ENCODE measurements at places on chromosomes 4 and X.

DNA sequence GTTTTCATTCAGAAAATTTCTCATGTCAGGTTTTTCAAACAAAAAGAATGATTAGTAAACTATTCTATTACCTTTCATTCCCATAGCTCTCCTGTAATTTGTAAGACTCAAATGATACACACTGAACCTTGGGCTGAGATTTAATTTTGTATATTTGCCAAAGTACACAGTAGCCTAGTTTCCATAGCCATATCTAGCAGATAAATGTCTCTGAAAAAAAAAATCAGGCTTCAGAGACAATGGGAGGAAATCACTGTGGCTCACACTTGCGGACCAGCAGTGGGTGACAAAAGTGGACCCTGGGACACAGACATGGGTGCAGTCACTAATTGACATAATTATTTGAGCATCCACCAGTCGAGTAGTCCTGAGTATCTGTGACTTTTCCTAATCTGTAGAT lies 46.6 kb downstream of the MAOA start:
- no peak for DNase-seq

DNA sequence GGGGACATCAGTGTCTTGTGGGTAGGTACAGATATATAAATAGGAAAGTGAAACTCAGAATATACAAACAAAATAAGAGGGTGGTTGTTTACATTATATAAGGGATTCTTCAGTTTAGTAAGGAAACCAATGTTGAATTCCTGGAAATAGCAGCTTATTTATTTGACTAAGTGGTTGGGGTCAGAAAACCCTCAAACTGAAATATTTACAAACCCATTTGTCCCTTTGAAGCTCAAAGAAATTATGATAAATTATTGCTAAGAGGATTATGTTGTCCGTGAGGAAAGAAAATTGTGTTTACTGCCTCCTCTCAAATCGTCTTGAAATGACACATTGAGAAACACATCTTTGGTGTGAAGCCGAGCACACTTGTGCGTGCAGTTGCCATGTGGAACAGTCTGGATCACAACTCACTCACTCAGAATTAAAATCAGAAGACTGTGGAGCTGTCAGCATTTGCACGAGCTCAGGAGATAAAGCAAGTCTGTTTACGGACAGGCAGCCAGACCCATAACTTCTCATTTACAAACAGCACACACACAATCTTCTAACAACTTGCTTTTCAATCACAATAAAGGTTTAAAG lies 46.8 kb upstream of the SETD7 start:
- no peak for DNase-seq

DNA sequence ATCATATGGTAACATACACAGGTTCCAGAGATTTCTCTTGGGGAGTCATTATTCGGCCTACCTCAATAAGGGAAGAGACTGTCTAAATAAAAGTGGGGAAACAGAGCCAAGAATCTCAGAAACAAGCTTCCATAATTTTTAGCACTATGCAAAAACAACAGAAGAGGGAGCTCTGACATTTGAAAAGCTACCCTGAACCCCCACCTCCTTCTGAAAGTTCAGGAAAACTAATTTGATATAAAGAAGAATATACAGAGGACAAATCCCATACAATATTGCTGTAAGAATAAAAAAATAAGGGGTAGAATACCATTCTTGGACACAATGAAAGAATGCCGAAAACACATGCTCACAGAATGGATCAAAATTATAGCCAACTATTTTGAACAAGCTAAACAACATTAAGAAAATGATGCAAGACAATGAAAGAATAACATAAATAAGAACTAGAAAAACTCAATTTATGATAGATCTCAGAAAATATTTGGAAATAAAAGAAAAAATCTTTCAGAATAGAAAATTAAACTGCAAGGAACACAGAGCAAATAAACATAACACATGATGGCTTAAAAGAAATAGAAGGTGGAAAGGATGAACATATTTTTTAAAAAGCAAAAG lies 14.4 kb upstream of the ZNF41 start:
- DNase-seq = no peak

GRCh38 chrX:132676561-132677186 lies 187.8 kb upstream of the MBNL3 start:
- no peak for DNase-seq
